Activated CD8-positive, alpha-beta memory T cell treated with anti-CD3 and anti-CD28 coated beads for 4 hours (primary cell): ENCODE measurements at places on chromosomes 11 and 22.
A peak's percentile ranks its signal among the peaks of the same experiment; 100 is the strongest.

GRCh38 chr11:36265793-36266628 is 23.2 kb downstream of the COMMD9 start:
- DNase-seq = peak; percentile 1

GRCh38 chr22:22609291-22609690 is 35.1 kb upstream of the GGTLC2 start:
- DNase-seq = no peak

- no peak for DNase-seq
Measured at GRCh38 chr11:69173925-69174581, 18.3 kb downstream of the SMIM38 start.

DNA sequence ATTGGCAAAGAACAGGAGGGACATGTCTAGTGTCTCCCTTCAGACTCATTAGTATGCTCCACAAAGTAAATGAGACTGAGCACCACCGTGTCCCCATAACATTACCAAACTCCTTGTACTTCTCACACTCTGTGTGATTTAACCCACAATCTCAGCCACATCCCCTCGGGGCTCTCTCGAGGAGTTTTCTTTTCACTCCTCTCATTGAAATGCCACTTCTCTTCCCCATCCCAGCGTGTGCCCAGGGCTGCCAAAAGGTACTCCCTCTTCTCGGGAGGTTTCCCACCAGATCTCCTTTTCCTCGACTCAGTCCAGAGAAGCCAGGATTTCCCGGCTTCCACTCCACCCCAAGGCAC is 1.1 kb downstream of the RBFOX2 start:
- no peak for DNase-seq

- no peak for DNase-seq
Measured at GRCh38 chr11:119310682-119311052, 6.3 kb downstream of the MCAM start.

DNA sequence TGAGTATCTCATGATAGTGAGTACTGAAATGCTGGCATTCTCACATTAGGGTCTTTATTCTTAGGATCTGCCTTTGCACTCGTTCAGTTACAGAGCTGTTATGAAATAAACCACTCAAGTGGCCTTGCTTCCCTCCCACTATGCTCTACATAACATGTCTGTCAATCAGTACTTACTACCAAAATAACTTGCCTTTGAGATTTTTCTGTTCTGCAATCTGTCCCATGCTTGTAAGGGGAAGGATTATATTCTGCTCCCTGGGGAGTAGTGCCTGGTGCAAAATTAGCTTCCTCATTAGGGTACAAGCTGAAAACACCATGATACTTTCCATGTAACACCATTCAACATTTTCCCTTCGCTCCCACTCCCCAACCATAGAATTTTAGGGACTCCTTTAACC is 1.9 kb upstream of the GRAP2 start:
- no peak for DNase-seq

- DNase-seq = no peak
Measured at GRCh38 chr22:38233427-38233826, 31.6 kb downstream of the MAFF start.

- no peak for DNase-seq
Measured at GRCh38 chr22:46467006-46467405, 70.4 kb downstream of the CELSR1 start.

DNA sequence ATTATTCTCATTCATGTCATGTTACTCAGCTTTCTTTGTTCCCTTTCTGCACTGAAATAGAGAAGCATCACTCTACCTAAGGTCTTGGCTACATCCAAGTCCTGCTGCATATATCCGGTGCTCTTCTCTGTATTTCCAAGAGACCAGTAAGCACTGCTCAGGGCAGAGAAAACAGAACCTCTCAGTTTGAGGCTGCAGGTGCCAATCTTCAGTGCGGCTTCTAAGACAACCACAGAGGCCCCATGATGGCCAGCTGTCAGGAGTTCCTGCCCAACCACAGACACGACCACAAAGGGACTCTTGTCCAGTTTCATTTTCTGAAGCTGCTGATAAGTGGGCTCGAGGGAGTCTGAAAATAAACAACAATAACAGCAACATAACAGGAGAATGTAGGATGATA is 378.4 kb upstream of the PITPNB start:
- no peak for DNase-seq

GRCh38 chr11:122627745-122628144 is 27.8 kb upstream of the UBASH3B start:
- no peak for DNase-seq

DNA sequence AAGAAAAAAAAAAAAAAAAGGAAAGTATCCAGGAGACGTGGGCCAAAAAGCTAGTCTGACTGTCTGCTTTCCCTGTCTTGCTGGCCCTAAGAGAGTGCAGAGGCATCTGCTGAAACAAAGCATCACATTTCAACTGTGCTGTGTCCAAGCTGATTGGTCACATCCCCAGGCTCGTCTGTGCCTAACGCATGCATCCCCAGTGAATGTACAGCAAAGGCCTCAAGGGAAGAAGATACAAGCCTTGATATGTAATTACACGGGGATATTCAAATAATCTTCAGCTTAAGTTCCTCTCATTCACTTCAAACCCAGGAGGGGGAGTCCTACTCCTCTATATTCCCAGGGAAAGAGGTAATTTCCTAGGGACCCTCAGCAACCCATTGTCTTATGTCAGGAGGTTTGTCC is 5.4 kb upstream of the SORL1 start:
- no peak for DNase-seq

- no peak for DNase-seq
Measured at GRCh38 chr11:20671856-20672546, 2.6 kb downstream of the NELL1 start.
